Hippocampal formation (tissue), 2 donors: ENCODE measurements at places on chromosomes 5 and 9.
A peak's percentile ranks its signal among the peaks of the same experiment; 100 is the strongest.

GRCh38 chr9:125472926-125473701 is 211.5 kb downstream of the GAPVD1 start:
- no peak for DNase-seq

- no peak for DNase-seq
Observed at GRCh38 chr9:128053560-128053959, 13.6 kb downstream of the NAIF1 start.

GRCh38 chr9:4375424-4376200 is 75.7 kb upstream of the GLIS3 start:
- peak; percentile 56 for DNase-seq

DNA sequence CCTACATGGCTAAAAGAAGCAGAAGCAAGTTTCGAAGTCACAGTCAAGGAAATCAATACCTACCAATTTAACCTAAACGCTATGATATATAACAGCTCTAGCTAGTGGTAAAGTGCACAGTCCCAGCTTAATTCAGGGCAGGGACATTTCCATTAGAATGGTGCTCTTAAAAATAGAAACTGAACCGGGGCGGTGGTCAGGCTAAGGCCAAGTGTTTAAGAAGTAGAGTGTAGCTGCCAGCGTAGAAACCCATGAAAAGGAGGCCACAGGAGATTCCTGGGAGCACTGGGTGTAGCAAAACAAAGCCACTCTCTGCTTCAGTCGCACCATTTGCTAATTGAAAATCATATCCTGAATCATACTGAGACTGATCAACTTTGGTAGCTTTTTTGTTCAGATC is 28.8 kb downstream of the PPIC start:
- no peak for DNase-seq

GRCh38 chr5:137218896-137219295 is 280.2 kb downstream of the SPOCK1 start:
- no peak for DNase-seq

DNA sequence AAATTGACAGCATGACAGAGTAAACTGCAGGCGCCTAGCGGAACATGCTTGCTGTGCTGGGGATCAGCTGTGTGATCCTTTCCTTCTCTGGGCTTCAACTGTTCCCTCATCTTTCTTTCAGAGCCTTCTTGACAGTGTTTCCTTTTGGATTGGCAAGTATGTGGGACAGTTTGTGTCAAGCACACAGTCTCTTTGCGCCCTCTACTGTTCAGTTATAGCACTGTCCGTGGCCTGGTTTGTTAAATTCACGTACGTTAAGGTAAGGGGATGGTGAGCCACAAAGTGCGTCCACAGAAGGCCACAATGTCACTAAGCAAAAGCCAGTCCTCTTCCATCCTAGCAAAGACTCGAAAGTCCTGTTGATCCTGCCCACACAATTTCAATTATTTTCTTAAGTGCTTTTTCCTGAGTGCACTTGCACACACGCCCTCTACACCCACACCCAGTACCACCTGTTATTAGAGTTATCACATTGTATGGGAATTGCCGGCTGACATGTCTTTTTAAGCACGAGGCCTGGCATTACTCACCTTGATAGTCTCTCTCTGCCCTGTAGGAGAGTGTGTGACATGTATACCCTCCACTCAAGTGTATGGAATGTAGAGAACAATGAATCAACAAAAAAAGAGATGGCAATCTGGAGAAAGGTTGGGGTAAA is 22.5 kb upstream of the PTPN3 start:
- peak; percentile 57 for DNase-seq

DNA sequence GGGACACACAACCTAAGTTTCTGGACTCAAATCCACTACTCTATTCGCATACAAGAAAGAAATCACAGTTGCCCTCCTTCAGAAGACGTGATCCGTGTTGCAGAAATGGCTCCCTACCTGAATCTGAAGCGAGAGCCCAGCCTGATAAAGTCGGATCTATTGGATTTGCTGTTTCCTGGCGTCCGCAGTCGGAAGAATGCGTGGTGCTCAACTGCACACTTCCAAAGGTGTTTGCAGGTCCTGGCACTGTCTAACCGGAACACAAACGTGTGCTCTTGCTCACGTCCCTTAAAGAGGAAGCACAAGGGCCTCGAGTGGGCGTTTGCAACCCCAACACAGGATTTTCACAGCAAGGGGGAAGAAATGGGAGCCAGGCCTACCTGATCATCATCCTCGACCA is 65.5 kb downstream of the EPB41L4B start:
- no peak for DNase-seq

DNA sequence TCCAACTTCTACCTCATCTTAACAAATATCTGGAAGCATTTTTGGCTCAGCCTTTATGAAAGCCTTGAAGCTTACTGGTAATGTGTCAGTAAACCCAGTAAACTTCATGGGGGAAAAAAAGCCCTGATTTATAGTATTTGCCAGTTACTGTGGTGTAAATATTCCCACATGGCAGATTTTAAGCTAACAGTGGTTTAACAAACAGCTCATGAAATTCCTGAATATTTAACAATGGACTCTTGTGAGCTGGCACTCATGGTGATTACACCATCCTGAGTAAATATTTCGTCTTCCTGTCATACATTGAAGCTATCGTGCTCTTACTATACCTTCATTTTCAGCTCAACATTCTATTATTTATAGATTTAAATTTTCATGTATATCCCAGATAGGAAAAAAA is 57.0 kb upstream of the ACOT12 start:
- DNase-seq: no peak

GRCh38 chr5:15783734-15784133 is 283.8 kb downstream of the FBXL7 start:
- no peak for DNase-seq

- DNase-seq: no peak
Observed at GRCh38 chr5:122110987-122111386, 18.4 kb upstream of the ZNF474 start.

DNA sequence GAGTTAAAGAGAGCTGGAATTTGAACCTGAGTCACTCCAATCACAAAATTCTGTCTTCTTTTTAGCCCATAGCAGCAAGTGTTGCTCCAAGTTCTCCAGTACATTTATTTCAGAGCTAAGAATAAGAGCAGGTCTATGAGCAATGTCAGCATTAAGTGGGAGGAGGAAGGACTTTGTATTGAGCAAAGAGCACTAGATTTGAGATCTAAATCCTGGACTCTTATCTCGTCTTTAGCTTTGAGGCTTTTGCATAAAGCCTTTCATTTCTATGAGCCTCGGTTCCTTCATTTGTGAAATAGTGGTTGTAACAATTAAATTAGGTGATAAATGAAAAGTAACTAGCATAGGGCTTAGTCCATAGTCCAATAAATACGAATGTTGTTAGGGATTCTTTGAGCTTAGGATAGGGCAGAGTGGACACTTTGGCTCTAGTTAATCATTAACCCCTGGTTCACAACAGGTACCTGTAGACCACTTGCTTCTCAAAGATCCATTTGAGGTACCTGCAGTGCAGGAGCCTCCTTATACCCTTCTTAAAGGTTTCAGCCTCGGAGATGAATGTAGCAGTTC is 464.1 kb upstream of the KLF4 start:
- DNase-seq: no peak

DNA sequence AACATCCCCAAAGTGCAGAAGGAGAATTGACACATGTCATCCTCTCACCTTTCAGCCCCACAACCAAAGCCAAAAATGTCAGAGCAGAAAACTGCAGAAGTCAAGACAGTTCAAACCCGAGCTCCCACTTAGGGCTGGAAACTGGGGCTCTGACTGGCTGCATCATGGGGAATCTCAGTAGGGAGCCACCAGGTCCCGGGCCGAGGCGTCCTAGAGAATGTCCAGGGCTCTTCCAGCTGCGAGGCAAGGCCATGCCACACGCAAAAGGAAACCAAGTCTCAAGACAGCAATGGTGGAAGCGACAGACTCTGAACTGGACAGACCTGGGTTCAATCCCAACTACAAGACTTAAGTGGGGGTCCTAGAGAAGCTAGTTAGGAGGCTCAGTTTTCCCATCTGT is 13.8 kb downstream of the SH3PXD2B start:
- no peak for DNase-seq

DNA sequence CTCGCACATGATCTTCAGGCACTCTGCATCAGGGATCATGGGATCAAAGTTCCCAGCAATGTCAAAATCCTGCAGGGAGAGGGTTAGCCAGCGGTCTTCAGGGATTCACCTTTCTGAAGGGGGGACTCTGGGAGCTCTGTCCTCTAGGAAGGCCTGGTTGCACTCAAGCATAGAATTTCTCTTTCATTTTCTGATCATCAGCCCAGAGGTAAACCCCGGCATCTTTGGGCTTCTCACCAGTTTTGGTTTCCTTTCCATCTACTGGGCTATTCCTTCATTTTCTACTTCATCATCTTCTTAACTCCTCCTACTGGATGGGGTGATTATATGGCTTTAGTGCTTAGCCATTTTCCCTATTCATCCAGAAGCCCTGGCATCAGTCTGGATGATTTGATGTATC is 4.6 kb upstream of the DND1 start:
- DNase-seq: no peak

DNA sequence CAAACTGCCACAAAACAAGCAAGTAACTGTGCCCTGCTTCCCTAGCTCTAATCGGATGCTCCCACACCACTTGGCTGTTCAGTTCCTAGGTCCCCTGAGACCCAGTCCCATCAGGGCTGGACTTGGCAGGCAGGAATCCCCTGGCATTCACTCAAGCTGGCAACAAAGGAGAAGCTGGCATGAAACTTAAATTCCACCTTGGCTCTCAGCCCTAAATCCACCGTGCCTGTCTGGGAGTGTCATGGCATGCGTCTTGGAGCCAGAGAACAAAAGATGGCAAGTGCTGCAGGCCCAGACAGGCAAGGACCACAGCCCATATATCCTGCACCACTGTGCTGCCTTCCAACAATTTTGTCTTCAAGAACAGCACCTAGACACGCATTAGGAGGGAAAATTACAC is 38.2 kb downstream of the ETF1 start:
- no peak for DNase-seq

DNA sequence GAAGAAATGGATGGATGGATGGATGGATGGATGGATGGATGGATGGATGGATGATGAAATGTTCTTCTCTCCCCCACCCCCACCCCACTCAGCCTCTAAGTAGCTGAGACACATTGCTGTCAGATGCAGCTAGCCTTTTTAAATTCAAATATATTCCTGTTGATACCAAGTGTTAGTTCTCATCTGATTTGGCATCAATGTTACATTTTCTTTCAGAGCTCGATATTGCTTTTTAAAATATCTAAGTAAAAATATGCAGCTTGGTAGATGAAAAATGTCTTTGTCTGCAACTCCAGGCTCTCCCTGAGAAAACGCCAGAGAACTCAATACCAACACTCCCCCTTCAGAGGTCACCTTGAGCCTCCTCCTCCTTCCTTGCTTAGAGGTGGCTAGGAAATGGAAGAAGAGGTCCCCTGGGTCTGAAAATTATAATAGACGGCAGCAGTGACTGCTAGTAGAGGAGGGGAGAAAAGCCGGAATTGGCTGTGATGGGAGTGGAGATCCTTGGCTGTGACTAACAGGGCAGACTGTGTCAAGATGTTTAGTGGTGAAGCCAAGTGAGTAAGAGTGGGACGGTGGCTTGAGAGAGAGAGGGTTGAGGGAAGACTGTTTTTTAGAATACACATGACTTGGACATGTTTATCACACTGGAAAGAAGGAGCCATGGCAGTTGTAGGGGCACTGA is 156.0 kb downstream of the ZNF462 start:
- no peak for DNase-seq

DNA sequence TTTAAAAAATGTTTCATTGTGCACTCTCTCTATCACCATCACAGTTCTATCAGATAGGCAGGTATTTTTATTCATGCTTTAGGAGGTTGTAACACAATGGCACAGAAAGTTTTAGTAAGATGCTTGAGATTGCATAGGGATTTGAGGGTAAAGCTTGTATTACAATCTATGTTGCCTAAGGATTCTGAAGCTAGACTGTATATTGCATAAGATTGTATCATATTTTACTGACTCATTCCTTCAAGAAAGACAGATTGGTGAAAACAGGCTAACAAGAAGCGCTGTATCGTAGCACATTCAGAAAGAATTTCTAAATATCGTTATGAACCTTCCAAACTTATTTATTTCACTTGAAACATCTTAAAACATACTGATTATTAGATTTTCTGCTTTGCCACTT is 577.7 kb downstream of the EBF1 start:
- DNase-seq: no peak

DNA sequence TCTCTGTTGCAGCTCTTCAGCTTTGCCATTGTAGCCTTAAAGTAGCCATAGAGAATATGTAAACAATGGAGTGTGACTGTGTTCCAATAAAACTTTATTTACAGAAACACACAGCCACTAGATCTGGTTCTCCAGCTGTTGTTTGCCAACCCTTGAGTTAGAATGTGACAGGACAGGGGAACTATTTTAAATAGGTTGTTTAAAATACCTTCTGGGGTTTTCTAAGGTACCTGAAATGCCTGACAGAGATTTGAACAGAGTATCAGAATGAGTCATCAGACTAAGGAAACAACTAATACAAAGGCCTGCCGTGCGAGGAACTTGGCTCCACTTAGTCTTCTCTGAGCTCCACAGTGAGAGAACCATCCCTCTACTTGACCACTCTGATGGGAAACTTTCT is 85.4 kb downstream of the HSD17B4 start:
- no peak for DNase-seq

- no peak for DNase-seq
Observed at GRCh38 chr5:38607930-38608564, 51.6 kb upstream of the LIFR start.

- peak; percentile 75 for DNase-seq
Observed at GRCh38 chr5:83473346-83474160, 2.0 kb downstream of the VCAN start.

DNA sequence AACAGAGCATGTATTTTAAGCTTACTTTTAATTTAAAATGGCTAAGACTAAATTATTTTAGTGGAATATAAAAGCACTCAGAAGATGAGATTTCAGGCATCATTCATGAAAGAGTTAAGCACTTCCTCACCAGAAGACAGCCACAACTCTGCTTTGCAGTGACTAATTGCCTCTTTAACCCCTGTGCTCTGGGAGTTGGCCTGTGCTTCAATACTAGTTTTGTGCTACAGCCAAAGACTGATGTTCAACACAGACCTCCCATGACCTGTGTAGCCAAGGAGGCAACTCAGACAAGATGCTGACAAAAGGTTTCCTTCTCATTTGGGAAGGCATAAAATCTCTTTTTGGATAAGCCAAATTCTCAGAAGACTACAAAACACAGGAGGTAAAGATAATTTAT is 353.5 kb downstream of the FBXL17 start:
- no peak for DNase-seq

- no peak for DNase-seq
Observed at GRCh38 chr5:39099831-39100230, 25.6 kb upstream of the RICTOR start.

- no peak for DNase-seq
Observed at GRCh38 chr9:128231638-128232527, 28.7 kb downstream of the DNM1 start.

- DNase-seq: no peak
Observed at GRCh38 chr9:93683331-93684134, 107.1 kb downstream of the PHF2 start.

- DNase-seq: no peak
Observed at GRCh38 chr9:126756876-126757415, 47.9 kb upstream of the ZBTB43 start.

DNA sequence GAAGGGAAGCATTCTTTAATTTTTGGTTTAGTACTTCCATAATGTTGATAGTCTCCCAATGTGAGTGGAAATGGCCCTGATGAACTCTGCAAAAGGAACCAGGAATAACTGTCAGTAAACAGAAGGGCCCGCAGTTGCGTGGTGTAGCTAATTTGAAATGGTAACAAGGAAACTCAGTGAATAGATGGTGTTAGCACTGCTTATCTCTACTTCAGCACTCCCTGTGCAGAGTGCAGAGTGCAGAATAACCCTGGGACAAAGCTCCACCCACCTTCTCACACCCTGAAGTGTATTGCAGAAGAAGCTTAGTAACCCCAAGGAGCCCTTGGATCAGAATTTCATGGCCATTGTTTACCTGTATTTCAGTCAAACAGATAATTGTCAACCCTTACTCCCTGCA is 158.9 kb downstream of the PCSK5 start:
- DNase-seq: no peak
